CD4-positive, alpha-beta T cell treated with Interleukin-1 beta for 1 hour (primary cell): ENCODE measurements at places on chromosomes 6 and 20.

DNA sequence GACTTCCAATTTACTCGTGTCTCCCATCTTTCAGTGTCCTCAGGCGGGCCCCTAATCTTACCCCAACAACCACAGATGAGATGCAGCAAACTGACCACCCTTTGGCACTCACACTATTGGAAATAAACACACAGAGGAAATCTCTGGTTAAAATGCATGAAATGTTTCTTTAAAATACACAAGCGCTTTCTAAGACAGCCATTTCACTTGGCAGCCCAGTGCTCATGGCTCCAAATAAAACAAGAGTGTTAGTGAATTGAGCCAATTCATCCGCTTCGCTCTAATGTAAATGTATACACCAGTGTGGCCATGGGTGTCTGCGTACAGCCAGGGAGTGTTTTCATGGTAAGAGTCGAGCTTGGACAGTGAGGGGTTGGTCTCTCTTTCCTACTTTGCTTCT lies 282.9 kb downstream of the CLIC5 start:
- no peak for DNase-seq

GRCh38 chr6:47897247-47897646 lies 115.4 kb downstream of the OPN5 start:
- no peak for DNase-seq

DNA sequence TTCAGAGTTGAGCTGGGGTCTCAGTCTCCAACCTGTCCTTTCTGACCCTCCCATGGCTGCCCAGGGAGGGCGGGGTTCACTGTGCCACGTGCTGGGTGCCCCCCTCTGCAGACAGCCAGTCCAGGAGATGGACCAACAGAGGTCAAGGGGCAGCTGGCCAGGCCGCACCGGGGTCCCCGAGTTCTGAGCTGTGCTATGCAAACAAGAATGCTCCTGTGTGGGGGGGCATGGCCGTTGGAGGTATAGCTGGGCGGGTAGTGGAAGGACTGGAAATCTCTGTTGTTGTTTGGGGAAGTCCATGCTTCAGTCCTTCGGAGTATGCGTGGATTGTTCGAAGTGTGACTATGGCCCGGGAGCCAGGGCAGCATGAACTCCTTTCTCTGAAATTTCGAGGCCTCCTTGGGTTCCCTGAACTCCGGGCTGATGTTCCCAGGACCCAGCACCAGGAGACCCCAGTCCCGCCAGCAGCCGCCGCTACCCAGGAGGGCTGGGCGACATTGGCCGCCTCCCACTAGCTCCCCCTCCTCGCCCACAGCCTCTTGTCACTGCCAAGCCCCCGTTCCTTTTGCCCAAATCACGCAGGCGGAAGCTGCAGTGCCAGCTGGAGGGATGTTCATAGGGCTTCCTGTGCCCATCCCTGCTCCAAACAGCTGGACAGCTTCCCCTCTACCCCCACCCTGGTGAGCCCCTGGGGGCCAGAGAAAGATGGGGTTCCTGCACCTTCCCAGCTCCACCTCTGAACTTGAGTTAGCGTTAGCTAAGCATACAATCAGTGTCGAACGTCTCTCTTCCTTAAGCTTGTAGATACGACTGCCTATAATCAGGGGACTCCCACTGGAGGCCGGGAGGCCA lies 126.6 kb downstream of the TAF4 start:
- no peak for DNase-seq

DNA sequence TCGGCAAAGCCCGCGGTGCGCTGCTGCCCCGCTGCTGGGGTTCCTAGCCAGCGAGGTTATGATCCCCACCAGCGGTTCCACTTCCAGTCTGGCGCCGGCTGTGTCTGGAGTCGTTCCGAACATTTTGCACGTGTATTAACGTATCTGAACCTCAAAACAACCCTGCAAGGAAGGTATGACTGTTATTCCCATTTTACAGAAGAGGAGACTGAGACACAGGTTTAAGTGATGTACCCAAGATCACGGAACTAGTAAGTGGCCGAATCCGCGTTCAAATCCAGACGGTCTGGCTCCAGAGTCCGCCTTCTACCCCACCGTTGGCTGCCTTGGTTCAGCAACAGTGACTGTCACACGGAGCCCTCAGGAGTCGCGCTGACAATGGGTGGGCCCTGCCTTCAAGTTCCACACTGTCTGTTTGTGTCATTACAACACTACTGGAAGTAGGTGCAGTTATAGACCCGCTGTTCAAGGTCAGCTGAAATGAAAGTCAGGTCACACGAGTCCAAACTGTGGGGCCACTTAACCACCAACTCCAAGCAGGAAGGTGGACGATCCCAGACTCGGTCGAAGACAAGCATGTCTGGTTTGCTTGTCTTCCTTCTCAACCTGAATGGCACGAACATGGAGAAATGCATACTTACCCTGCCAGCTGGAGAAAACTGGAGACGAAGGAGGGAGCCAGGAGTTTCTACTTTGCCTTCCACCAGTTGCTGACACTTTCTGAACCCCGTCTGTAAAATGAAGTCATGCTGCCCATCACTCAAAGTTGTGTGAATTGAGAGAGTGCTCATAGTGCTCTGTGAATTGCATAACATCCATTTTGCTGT lies 803 bp upstream of the SRXN1 start:
- no peak for DNase-seq

DNA sequence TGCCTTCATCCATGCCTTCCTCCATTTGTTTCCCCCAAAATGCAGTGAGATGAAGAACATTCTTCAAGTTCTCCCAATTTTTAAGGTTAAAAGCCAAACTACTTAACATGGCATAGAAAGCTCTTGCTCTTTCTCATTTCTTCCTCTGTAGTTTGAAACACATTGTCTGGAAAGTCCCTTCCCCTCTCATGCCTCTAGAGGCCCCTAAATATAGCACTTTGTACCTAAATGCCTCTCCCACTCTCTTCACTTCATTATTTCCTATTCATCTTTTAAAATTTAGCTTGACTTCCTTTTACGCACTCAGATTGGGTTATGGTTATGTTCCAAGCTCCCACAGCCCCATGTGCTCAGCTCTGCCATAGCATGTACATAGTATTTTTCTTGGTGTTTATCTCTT lies 389.3 kb downstream of the HDGFL1 start:
- DNase-seq: no peak
